ENCODE measurements at places on chromosomes 5 and 9. TPM values are rescaled to one million over a fixed set of nuclear protein-coding genes. Genes with fewer than 3 reads are reported as not detected.

RABGAP1 gene
- 28.0 TPM for total RNA-seq

TXNDC8 gene
- not detected for total RNA-seq

PPP1R26 gene
- not detected for total RNA-seq

SELENOP gene
- not detected for total RNA-seq

MSX2 gene
- not detected for total RNA-seq

IRX1 gene
- not detected for total RNA-seq

IDNK gene
- 5.4 TPM for total RNA-seq

CFAP157 gene
- not detected for total RNA-seq

DEPDC1B gene
- 50.8 TPM for total RNA-seq

FGD3 gene
- total RNA-seq: 107 TPM

POLR3G gene
- 5.8 TPM for total RNA-seq

TRAF1 gene
- total RNA-seq: 51.6 TPM

SHC3 gene
- not detected for total RNA-seq

DBH gene
- not detected for total RNA-seq

HTR4 gene
- total RNA-seq: not detected

SLC34A1 gene
- total RNA-seq: 2.0 TPM

PHPT1 gene
- 119 TPM for total RNA-seq
